ENCODE measurements at places on chromosomes 4 and X.

GRCh38 chrX:47446971-47447370, 36.1 kb downstream of the ZNF41 start:
- DNase-seq = no peak

DNA sequence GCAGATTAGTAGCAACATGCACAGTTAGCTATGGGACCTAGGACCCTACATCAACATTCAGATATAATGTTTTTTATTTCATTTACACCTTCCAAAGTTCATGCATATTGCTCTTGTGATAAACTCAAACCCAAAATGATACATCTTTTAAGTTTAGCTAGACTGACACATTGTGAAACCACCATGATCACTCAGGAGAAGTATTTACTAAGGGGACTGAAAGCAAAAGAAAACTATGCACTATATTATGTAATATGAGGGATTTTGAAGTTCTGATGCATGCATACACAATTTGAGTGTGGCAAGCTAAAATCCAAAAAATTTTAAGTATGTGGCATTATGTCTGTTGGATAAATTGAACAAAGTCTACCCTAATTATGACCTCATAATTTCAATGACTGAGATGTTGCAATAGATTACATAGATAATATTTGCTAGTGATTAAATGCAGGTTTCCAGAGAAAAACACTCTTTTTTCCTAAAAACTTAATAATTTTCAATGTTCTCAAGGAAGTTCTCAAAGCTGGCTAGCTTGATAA, 914.8 kb upstream of the GRIA3 start:
- no peak for DNase-seq

- no peak for DNase-seq
These were observed 47.0 kb upstream of the RAPGEF2 start for GRCh38 chr4:159055833-159056232.

GRCh38 chrX:2917767-2918166, 11.4 kb downstream of the ARSD start:
- no peak for DNase-seq

GRCh38 chr4:165005352-165005925, 26.4 kb upstream of the TRIM60 start:
- no peak for DNase-seq

GRCh38 chr4:16027626-16028025, 56.2 kb downstream of the PROM1 start:
- DNase-seq = no peak

- no peak for DNase-seq
These were observed 136.4 kb upstream of the PLAC1 start for GRCh38 chrX:134794692-134795091.

- DNase-seq = no peak
These were observed 44.9 kb upstream of the FAM47C start for GRCh38 chrX:36963069-36963808.

DNA sequence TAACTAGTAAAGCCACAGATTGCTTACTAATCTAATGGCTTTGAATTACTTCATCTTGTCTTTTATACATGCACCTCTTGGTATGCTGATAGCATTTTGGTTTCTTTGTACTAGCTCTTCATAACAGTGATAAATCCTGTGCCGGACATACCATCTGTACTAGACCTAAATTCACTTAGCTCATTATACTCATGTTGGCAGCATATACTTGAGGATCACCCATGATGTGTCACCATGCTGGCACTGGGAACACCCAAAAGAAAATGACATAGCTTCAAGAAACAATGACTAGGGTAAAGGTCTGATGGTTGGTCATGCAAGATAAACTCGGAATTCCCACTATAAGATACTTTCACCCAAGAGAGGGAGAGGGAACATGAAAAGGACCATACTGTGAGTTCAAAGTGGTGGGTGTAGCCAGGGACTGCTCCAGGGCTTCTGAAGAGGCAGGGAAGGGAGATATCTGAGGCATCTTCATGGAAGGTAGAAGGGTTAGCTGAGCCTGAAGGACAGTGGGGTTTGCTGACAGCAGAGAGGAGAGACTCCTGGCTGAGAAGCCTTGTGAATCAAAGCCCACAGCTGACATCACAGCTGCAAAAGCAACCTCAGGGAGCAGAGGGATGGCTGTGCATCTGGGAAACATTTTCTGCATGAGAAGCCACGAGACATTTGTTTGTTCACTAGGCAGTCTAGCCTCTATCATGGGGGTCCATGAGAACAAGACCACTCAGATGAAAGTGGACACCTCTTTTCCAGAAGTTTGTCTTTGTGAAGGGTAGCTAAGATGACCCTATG, 314.2 kb downstream of the RAB28 start:
- DNase-seq = no peak

GRCh38 chr4:98967786-98968329, 27.7 kb upstream of the METAP1 start:
- DNase-seq = no peak

- no peak for DNase-seq
These were observed 130.3 kb downstream of the GUCY2F start for GRCh38 chrX:109351557-109351956.

- DNase-seq = no peak
These were observed 59.6 kb upstream of the TAB3 start for GRCh38 chrX:30948626-30949025.

DNA sequence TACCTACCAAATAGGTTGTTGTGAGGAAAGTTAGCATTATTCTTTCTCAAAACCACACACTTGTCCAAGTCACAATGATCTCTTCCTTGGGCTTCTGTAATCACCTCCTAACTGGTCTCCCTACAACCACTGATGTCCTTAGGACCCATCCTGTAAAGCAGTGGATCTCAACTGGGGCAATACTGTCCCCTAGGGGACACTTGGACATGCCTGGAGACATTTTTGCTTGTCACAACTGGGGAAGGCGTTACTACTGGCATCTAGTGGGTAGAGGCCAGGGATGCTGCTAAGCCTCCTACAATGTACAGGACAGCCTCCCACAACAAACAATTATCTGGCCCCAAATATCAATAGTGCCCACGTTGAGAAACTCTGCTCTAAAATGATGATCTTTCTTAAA, 118.7 kb upstream of the AP1S2 start:
- peak; percentile 49 for DNase-seq

DNA sequence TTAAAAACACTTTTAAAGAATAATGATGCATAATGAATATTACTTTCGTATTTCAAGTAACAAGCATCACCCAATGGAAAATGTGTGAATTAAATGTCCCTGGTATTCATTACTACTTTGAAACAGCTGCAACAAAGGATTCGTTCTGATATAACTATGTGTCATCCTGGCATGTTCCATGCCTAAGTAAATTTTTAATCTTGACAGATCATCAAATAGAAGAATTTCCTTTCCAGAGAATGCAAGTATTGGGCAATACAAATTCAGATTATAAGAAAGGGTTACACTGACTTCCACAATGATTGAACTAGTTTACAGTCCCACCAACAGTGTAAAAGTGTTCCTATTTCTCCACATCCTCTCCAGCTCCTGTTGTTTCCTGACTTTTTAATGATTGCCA, 105.3 kb downstream of the SPCS3 start:
- DNase-seq = no peak

GRCh38 chrX:33218819-33219218, 7.5 kb upstream of the DMD start:
- no peak for DNase-seq

- DNase-seq = no peak
These were observed 38.1 kb upstream of the ZNF827 start for GRCh38 chr4:145976680-145977079.

DNA sequence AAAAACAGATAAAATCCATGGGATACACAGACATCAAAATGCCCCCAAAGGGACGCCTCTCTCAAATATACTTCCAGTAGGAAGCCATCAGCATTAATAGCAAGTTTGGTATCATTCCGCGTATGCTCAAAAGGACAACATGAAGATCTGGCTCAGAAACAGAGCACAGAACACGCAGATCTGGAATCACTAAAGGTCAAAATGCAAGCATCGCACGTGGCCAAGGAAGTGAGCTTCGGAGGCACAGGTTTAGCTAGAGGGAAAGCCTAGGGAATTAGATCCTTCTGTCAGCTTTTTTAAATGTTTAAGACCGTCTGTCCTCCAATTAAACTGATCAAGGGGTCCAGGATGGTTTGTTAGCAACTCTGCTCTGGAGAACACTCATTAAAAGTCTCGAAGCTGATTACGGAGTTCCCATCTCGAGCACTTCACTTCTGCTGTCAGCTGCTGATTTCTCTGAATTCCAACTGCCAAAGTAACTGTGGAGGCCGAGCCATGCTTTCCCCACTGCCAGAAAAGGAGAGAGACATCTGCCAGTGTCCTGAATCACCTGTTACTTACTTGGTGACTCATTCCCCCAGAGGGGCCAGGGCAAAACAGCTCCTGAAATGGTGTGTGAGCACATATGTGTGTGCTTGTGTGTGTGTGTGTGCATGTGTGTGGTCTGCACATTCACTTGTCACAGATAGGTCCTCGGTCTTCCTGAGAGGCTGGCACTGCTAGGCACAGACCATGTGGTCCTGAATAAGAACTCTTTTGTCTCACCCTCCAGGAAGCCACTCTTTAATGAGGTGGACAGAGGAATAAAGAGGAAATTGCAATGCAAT, 177.7 kb upstream of the PPARGC1A start:
- no peak for DNase-seq

- no peak for DNase-seq
These were observed 24.5 kb downstream of the KIAA0232 start for GRCh38 chr4:6806924-6807626.
